ENCODE measurements at places on chromosomes 7 and 10.

- no peak for DNase-seq
These were observed 64.9 kb upstream of the ASAH2 start for GRCh38 chr10:50316174-50316573.

DNA sequence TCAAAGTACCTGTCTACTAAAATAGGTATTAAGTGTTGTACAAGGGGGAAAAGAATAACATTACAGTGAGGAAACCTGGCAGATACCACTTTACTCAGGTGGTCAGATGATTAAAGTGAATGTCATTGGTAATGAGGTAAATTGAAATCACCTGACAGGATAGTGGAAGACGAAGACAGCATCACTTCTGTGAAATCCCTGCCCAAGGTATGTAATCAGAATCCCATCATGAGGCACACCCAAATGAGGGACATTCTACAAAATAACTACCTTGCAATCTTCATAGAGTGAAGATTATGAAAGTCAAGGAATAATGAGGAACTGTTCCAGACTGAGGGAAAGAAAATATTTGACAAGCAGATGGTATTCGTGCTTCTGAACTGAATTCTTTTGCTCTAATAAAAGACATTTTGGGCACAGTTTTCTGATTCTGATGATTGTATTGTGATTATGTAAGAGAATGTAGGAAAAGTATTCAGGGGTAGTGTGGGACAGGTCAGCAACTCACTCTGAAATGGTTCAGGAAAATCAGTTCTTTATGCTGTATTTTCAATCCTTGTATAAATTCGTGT, 33.3 kb upstream of the ARMS2 start:
- DNase-seq = no peak

DNA sequence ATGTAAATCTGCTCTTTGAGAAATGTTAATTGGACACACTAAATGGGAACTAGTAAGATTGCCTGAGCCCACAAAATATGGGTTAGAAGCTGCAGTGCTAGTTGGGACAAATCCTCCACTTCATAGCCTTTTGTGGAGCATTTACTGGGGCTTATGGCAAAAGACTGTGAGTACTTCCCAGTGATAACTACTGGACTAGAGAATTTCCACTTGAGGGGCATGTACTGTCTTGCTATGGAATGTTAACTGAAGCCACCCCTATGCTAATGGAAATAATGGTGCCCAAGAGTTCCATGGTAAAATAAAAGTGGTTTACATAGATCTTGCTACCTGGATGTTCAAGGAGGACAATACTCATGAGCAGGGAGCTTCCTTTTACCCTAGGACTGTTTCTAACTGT, 29.3 kb downstream of the AVL9 start:
- DNase-seq = no peak

DNA sequence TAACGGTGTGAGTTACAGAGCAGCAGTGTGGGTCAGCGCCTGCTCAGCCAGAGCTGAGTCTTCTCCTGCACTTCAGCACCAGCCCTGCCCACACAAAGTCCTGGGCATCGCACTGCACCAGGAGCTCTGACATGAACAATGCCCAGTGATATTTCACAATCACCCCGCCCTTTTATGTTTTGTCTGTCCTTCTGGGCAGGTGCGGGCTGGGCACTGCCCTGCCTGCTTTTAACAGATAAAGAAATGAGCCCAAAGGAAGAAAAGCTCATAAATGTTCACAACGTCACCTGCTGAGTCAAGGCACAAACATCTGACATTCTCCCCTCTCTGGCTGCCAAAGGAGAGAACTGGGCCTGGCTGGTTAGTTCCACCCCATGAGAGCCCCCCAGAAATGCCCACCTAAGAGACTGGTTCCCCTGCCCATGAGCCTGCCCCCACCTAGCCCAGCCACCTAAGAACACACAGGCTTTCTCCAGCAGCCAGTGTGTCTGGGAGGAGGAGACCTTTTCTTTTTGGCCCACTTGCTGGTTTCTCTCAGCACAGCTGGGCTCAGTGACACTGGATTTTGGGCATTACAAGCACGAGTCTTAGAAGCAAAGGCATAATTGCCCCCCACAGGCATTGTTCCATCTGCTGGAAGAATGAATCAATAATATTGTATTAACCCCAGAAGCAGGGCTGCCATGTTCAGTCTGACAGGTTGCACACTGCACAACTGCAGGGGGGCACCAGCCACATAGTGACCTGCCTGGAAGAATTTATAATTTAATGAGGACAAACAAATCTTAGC, 22.3 kb downstream of the CALML3 start:
- DNase-seq = no peak

DNA sequence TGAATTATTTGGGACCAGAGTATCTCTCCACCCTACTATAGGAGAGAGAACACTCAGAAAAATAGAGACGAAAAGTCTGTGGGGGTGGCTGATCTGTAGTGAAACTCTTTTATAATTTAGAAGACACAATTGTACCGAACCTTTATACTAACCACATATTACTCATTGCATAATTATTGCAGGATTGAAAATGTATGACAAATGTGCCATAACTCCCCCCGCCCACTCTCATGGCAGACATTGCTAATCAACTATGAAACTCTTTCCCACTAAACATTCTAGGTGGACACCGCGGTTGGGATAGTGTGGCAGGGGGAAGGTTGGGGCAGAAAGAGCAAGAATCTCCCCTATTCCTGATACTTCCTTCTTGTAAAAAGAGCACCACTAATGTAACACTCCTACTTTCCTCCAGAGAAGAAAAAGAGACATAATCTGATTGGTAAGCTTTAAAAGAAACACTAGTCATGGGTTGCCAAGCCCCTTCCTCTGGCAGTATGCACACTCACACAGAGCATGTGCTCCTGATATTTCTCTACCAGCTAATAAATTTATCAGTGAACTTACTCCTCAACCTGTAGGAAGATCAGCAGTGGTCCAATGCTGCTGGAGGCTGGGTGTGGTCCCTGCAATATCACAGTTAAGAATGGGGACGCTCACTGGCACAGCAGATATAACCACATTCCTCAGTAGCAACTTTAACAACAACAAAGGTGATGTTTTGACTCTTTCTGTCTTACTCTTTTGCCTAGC, 18.7 kb upstream of the ARID5B start:
- no peak for DNase-seq

DNA sequence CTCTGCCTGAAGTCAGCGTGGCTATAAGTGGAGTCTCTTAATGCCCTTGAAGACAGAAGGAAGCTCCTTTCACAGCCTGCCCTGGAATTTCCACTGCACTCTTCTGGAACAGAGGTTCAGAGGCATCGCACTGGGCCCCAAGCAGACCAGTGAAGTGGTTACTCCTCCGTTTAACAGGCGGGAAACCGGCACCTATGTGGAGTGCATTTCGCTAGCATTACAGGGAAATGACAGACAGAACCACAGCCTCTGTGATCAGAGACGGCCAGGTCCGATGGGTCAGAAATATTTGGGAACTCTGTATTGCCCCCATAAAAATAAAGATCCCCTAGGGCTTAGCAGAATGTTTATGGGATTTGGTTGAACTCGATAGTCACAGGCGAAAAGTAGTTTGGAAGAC, 406.9 kb upstream of the PRKCQ start:
- DNase-seq = no peak

Data from CD4-positive, alpha-beta T cell treated with Interleukin-17A for 1 hour (primary cell).